Smooth muscle cell of the pulmonary artery (primary cell): ENCODE measurements at places on chromosomes 16 and 17. TPM values are rescaled to one million over a fixed set of nuclear protein-coding genes. Genes with fewer than 3 reads are reported as not detected.

Gene ZFP3
- 0.92 and 1.6 TPM in 2 replicates for total RNA-seq

Gene SPEM2
- not detected in 2 replicates for total RNA-seq

Gene LGALS9C
- not detected in 2 replicates for total RNA-seq

Gene MYH3
- 0.91 and 1.3 TPM in 2 replicates for total RNA-seq

Gene HBQ1
- total RNA-seq = not detected in 2 replicates

Gene HP
- 0.20 TPM in 1 of 2 replicates, not detected in the other for total RNA-seq

Gene PMP22
- total RNA-seq = 68.1 and 78.1 TPM in 2 replicates
